ENCODE measurements at places on chromosomes 13 and 19.

- no peak for DNase-seq
These were observed 86.3 kb upstream of the SLC15A1 start for GRCh38 chr13:98838776-98839175.

- DNase-seq: no peak
These were observed 9.9 kb downstream of the PTH2 start for GRCh38 chr19:49413348-49413747.

DNA sequence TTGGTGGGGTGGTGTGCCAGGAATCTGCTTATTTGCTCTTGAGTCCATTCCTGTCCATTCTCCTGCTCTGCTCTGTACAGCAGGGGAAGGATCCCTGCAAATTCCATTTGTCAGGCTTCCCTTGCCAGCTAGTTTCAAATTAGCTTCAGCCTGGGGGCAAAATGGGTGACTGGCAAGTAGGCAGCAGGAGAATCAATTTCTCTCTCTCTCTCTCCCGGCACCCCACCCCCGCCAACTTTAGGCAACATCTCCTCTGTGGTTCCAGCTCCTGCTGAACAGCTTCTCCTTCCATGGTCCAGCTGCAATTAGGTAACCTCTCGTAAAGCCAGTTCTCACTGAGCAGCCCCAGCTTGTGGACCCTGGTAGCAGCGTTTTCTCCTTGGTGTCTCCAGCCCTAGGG is 6.7 kb upstream of the MYCBP2 start:
- no peak for DNase-seq

- DNase-seq: no peak
These were observed 79.7 kb downstream of the GADD45B start for GRCh38 chr19:2555422-2556220.

DNA sequence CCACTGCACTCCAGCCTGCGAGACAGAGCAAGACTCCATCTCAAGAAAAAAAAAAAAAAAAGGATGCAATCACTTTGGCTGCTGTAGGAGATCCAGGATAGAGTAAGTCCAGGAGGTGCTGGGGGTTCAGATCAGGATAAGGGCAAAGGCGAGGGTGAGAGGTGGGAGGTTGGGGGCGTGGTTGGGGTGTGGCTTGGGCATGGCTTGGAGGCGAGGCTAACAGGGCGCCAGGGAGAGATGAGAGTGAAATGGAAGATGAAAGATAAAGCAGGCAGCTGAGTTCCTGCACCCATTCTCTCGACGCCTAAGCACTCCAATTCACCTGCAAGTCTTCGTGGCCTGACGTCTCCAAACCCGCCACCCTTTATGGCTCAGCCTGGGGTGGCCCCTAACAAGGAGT is 25.0 kb upstream of the ZNRF4 start:
- DNase-seq: no peak

GRCh38 chr19:42124386-42124901 is 7.8 kb downstream of the POU2F2 start:
- no peak for DNase-seq

All from neural crest cell (in vitro differentiated cells).